ENCODE measurements at places on chromosomes 3 and 15. TPM values are rescaled to one million over a fixed set of nuclear protein-coding genes. Genes with fewer than 3 reads are reported as not detected.

ANKRD34C gene
- not detected for total RNA-seq

GRCh38 chr15:70318594-70319465, 221.1 kb upstream of the TLE3 start:
- DNase-seq: no peak

CPB1 gene
- total RNA-seq: not detected

- peak; percentile 73 for DNase-seq
These were observed 483 bp downstream of the VPS13C start for GRCh38 chr15:62059816-62060112.

- DNase-seq: peak; percentile 55
These were observed 386 bp downstream of the SQOR start for GRCh38 chr15:45635191-45635638.

DNA sequence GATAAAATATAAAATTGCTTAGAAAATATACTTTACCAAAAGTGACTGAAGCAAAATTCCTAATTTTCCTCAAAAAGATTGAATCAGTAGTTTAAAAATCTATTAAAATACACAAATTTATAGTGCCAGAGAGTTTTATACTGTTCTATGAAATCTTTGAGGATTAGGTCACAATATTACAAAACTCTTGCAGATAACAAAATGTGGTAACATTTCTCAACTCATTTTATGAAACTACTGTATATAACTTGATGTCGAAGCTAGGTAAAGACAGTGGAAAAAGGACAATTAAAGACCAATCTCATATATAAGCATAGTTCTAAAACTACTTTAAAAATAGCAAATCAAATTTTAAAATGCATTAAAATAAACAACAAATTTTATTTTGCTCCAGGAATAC, 15.9 kb downstream of the VEPH1 start:
- no peak for DNase-seq

DNA sequence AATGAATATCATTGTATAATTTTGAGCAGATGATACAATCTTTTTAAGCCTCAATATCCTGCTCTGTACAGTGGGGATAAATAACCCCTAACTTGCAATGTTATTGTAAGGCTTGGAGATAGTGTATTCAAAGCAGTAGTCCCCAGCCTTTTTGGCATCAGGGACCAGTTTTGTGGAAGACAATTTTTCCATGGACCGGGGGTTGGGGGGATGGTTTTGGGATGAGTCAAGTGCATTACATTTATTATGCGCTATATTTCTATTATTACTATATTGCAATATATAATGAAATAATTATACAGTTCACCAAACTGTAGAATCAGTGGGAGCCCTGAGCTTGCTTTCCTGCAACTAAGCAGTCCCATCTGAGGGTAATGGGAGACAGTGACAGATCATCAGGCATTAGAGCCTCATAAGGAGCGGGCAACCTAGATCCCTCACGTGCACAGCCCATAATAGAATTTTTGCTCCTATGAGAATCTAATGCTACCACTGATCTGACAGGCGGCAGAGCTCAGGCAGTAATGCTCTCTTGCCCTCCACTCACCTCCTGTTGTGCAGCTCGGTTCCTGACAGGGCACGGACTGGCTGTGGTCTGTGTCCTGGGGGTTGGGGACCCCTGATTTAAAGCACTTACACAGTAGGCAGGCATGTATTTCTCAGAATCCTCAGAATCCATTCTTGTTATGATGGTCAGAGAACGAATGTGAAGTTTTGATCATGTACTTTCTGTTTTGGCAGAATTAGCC, 102.2 kb downstream of the PTPRG start:
- no peak for DNase-seq

SGO1 gene
- 17.8 TPM for total RNA-seq

GRCh38 chr3:149701206-149701976, 43.6 kb upstream of the WWTR1 start:
- no peak for DNase-seq

- no peak for DNase-seq
These were observed 34.7 kb upstream of the SH3BP5 start for GRCh38 chr3:15367059-15367458.

SUSD5 gene
- total RNA-seq: not detected

DNA sequence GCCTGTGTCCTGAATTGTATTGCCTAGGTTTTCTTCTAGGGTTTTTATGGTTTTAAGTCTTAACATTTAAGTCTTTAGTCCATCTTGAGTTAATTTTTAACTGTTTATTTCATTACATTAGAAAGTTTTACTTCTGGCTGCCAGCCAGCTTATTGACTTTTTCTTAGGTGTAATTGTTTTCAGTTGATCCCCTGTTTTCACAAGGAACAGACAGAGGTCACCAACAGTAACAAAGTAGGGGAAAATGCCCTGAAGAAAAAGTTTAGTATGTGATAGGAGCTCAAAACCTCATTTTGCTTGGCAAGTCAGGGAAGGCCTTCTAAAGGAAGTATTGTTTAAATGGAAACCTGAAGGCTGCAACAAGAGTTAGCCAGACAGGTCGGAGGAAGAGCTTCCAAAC, 10.4 kb downstream of the WDR48 start:
- no peak for DNase-seq

CFAP92 gene
- 0.29 TPM for total RNA-seq

DNA sequence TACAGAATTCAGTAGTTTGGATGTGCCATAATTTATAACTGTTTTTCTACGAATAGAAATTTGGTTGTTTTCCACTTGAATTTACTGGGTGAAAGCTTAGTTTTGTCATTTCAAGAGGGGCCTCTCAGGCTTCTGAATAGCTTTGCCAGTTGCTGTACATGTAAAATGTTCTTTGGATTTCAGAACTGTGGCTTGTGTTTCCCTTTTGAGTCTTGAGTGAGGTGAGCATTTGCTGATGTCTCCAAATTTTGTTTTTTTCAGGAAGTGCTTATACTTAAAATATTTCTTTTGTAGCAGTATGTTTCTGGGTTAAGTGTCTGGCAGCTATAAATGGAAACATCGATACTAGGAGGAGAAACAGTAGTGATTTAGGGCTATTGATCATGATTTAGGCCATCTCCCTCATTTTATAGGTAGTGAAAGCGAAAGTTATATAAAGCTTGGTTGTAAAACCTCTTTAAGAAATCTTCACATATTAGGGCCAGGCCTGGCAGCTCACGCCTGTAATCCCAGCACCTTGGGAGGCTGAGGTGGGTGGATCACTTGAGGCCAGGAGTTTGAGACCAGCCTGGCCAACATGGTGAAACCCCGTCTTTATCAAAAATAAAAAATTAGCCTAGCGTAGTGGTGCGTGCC, 9.2 kb upstream of the TRAK1 start:
- no peak for DNase-seq

LYZL4 gene
- total RNA-seq: not detected

- DNase-seq: no peak
These were observed 99.7 kb upstream of the DAZL start for GRCh38 chr3:16704941-16705340.
